ENCODE measurements at places on chromosomes 3 and 15.

DNA sequence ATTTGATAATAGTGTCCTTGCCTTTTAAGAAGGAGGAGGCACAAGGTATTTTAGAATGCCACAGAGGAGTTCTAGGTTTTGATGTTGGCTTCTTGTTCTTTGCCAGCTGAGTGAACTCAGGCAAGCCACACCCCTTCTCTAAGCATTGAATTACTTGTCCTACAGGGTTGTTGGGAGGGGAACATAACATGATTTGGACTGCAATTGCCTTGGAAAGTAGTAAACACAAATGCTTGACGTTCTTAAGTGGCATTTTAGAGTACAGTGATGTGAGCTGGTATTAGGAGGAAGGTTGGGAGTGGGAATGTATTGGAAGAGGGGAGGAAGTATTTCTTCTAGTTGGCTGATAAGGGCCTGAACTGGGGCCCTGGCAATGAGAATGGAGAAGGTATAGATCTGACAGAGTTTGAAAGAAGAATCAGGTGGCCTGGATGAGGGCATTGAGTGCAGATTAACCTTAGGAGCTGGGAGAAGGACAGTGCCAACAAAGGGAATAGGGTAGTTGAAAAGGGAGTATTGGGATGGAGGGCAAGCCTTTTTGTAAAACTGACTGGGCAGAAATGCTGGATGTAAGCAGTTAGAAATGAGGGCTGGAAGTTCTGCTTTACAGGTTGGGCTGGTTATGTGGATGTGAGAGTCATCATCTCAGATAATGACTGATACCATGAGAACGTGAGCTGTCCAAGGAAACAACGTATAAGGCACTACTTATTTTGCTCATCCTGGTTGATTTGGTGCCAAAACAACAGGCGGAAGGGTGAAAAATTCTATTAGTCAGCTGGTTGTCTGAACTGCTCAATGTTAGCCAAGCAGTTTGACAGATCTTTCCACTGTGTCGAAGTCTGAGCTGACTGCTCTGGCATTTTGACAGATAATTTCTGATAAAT is 16.7 kb downstream of the KAT2B start:
- no peak for DNase-seq

- no peak for DNase-seq
Observed at GRCh38 chr3:166902374-166902773, 477.7 kb downstream of the ZBBX start.

GRCh38 chr15:96336596-96337364 is 6.3 kb downstream of the NR2F2 start:
- no peak for DNase-seq

GRCh38 chr15:100043692-100044091 is 298.1 kb downstream of the ADAMTS17 start:
- no peak for DNase-seq

GRCh38 chr3:139353920-139354556 is 10.2 kb downstream of the MRPS22 start:
- DNase-seq, result peak; percentile 41

- DNase-seq, result no peak
Observed at GRCh38 chr15:73617301-73617831, 15.8 kb downstream of the NPTN start.

GRCh38 chr3:111895071-111895470 is 36.0 kb downstream of the PHLDB2 start:
- DNase-seq, result no peak

- no peak for DNase-seq
Observed at GRCh38 chr15:51658664-51659063, 22.6 kb upstream of the SCG3 start.
